Uterine smooth muscle cell (primary cell): ENCODE measurements at places on chromosomes 5 and 9. TPM values are rescaled to one million over a fixed set of nuclear protein-coding genes. Genes with fewer than 3 reads are reported as not detected.

The C9 gene
- total RNA-seq, result 0.55 and 1.1 TPM in 2 replicates

The CDC25C gene
- total RNA-seq, result 3.4 and 22.4 TPM in 2 replicates

The UGT3A1 gene
- not detected in 2 replicates for total RNA-seq

The ZDHHC11B gene
- total RNA-seq, result 0.50 TPM in 1 of 2 replicates, not detected in the other

The ZBTB6 gene
- total RNA-seq, result 16.0 and 16.3 TPM in 2 replicates

The ORM2 gene
- not detected in 2 replicates for total RNA-seq

The C5orf58 gene
- total RNA-seq, result not detected in 2 replicates

The NR4A3 gene
- under 0.01 and 0.25 TPM in 2 replicates for total RNA-seq

The F12 gene
- total RNA-seq, result 0.22 and 0.50 TPM in 2 replicates

The ANKRD31 gene
- total RNA-seq, result 0.11 and 0.25 TPM in 2 replicates

The APBA1 gene
- 9.2 and 14.4 TPM in 2 replicates for total RNA-seq

The FCN1 gene
- not detected in 2 replicates for total RNA-seq

The MYO10 gene
- 30.0 and 39.6 TPM in 2 replicates for total RNA-seq

The S100Z gene
- not detected in 2 replicates for total RNA-seq

The ELAVL2 gene
- total RNA-seq, result under 0.01 and 0.22 TPM in 2 replicates

The LHX3 gene
- total RNA-seq, result under 0.01 TPM in 1 of 2 replicates, not detected in the other

The HMCN2 gene
- under 0.01 TPM in 2 replicates for total RNA-seq

The LTC4S gene
- 0.33 and 0.50 TPM in 2 replicates for total RNA-seq

The OTULINL gene
- 3.4 and 6.8 TPM in 2 replicates for total RNA-seq

The PCDHA11 gene
- total RNA-seq, result 0.22 and 0.50 TPM in 2 replicates

The TMEM215 gene
- under 0.01 TPM in 1 of 2 replicates, not detected in the other for total RNA-seq

The SCGB3A2 gene
- total RNA-seq, result not detected in 2 replicates

The RANBP3L gene
- 0.11 and 0.12 TPM in 2 replicates for total RNA-seq

The CTSV gene
- total RNA-seq, result 0.62 and 0.89 TPM in 2 replicates

The CER1 gene
- total RNA-seq, result not detected in 2 replicates

The MEGF10 gene
- 0.12 and 0.22 TPM in 2 replicates for total RNA-seq

The VLDLR gene
- 27.1 and 37.4 TPM in 2 replicates for total RNA-seq
